ENCODE measurements at places on chromosomes 16 and 17.

DNA sequence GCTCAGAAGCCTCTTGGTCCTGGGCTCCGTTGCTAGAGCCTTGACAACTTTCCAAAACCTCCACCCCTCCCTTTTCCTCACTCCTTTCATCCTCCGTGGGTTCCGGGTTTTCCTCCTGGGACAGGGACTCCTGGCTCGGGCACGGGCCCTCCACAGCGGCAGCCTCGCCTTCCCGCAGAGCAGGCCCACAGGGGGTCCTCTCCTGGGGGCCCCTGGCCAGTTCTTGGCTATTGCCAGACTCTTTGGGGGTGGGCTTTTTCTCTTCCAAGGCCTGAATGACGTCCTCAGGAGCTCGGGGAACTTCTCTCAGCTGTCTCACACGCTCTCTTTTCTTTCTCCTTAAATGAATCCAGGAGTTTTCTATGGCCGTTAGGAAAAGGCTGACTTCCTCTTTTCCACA lies 19.3 kb upstream of the MNT start:
- DNase-seq = no peak

GRCh38 chr16:49491106-49491670 lies 117.6 kb downstream of the C16orf78 start:
- no peak for DNase-seq

- no peak for DNase-seq
These were observed 44.8 kb upstream of the HSBP1 start for GRCh38 chr16:83762992-83763358.

DNA sequence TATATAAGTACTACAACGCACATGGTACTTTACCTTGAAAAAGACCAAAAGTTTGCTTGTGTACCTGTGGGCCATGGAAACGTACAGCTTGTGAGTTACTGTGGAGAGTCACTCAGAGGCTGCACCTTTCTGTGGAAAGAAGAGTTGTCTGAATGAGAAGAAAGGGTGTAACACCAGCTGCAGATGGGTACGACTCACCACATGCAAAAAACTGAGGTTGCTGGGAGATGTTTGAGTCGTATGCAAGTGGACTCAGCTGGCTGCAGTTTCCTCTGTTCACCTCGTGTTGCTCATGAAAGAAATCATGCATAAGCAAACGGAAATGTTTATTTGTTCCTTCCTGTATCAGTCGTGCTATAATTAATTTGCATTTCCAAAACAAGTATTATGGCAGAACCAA lies 22.4 kb upstream of the DYNLRB2 start:
- no peak for DNase-seq

GRCh38 chr17:35022536-35023063 lies 40.9 kb downstream of the RFFL start:
- DNase-seq = peak; percentile 96

- DNase-seq = no peak
These were observed 80.5 kb upstream of the CLEC18B start for GRCh38 chr16:74501484-74502478.

- peak; percentile 34 for DNase-seq
These were observed 3.8 kb upstream of the TLCD2 start for GRCh38 chr17:1713878-1714426.

- DNase-seq = no peak
These were observed 14.2 kb upstream of the KCNG4 start for GRCh38 chr16:84254062-84254461.

DNA sequence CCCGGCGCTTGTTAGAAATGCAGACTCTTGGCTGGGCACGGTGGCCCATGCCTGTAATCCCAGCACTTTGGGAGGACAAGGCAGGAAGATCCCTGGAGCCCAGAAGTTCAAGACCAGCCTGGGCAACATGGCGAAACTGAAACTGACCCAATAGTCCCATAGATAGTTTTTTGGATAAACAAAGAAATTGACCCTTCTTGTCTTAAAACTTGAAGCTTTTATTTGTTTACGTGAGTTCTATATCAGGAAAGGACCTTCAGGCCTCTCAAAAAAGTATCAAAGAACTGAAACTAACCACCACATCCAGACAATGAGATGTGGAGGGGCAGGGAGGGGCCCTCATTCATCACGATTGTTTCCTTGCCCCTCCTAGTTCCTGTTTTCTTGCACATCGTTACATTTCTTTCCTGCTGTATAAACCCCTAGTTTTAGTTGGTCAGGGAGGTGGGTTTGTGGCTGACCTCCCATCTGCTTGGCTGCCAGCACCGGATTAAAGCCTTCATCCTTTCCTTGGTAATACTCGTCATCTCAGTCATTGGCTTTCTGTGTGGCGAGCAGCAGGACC lies 29.9 kb upstream of the PRM1 start:
- DNase-seq = no peak

GRCh38 chr17:73493956-73494926 lies 150.0 kb downstream of the SDK2 start:
- no peak for DNase-seq
